Renal cortex interstitium (tissue), 15 donors: ENCODE measurements at places on chromosomes 11 and 22. TPM values are rescaled to one million over a fixed set of nuclear protein-coding genes. Genes with fewer than 3 reads are reported as not detected.

ATP6V1E1 gene
- 131 TPM for polyA plus RNA-seq

MRPL40 gene
- 42.8 TPM for polyA plus RNA-seq

TOM1 gene
- 40.7 TPM for polyA plus RNA-seq

CECR2 gene
- 14.1 TPM for polyA plus RNA-seq

BTBD18 gene
- polyA plus RNA-seq: 0.25 TPM

DEUP1 gene
- 1.2 TPM for polyA plus RNA-seq

IL18 gene
- polyA plus RNA-seq: 8.3 TPM

EFCAB6 gene
- 4.5 TPM for polyA plus RNA-seq

SEPTIN3 gene
- 5.9 TPM for polyA plus RNA-seq

CLP1 gene
- 18.5 TPM for polyA plus RNA-seq

SYCE3 gene
- 0.23 TPM for polyA plus RNA-seq

SERGEF gene
- polyA plus RNA-seq: 19.9 TPM

DBX1 gene
- polyA plus RNA-seq: not detected

SPON1 gene
- 62.6 TPM for polyA plus RNA-seq

VSTM5 gene
- 1.0 TPM for polyA plus RNA-seq

C11orf91 gene
- not detected for polyA plus RNA-seq

TIGD3 gene
- polyA plus RNA-seq: 0.83 TPM

OR56A1 gene
- 0.03 TPM for polyA plus RNA-seq

CARD16 gene
- 2.1 TPM for polyA plus RNA-seq

CD3D gene
- not detected for polyA plus RNA-seq

CD59 gene
- 243 TPM for polyA plus RNA-seq

CCDC15 gene
- polyA plus RNA-seq: 4.0 TPM

RFPL1 gene
- polyA plus RNA-seq: 1.1 TPM

OR4D5 gene
- not detected for polyA plus RNA-seq

MS4A12 gene
- polyA plus RNA-seq: not detected

LGALS12 gene
- 0.34 TPM for polyA plus RNA-seq

RFPL2 gene
- 0.20 TPM for polyA plus RNA-seq

TCN1 gene
- not detected for polyA plus RNA-seq

TBX1 gene
- 0.25 TPM for polyA plus RNA-seq

NPAS4 gene
- 0.50 TPM for polyA plus RNA-seq

MRGPRF gene
- polyA plus RNA-seq: 17.2 TPM

SNX19 gene
- 50.2 TPM for polyA plus RNA-seq

PKNOX2 gene
- polyA plus RNA-seq: 13.9 TPM

CASP12 gene
- 0.69 TPM for polyA plus RNA-seq

KCNC1 gene
- 1.1 TPM for polyA plus RNA-seq

KRTAP5-10 gene
- not detected for polyA plus RNA-seq

GAS2 gene
- polyA plus RNA-seq: 12.5 TPM

PLA2G6 gene
- 44.7 TPM for polyA plus RNA-seq

MMP7 gene
- 38.4 TPM for polyA plus RNA-seq

AMBRA1 gene
- polyA plus RNA-seq: 24.6 TPM
